ENCODE measurements at places on chromosomes 12 and 14.

DNA sequence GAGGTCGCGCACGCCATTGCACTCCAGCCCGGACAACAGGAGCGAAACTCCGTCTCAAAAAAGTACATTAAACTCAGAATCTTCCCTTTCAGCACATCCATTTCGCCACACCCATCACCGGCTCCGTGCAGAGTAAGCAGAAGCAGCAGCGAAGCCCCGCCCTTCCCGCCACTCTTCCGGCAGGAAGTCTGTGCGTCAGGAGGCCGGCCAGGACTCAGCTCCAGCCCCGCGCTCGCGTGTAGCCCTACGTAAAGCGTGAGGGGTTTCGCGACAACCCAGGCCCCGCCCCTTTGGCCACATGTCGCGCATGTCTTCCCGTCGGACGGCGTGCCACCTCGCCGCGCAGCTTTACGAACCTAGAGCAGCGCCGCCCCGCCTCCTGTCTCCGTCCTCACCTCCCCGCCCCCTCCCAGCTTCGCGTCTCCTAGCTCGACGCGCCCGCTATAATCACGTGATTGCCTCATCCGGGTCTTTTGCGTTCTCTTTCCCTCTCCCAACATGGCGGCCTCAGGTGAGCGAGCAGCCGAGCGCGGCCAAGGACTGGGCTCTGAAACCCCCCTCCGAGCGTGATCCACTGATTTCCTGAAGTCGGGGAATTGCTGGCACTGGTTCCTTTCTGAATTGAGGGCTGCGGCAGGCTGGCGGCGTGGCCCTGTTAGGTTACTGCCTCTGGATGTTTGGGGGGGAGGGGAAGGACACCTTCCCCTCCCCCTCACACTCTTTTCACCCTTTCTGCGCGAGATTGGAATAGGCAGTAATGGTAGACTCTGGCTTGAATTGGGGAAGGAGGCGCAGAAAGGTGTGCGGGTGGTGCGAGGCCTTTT, at the start of gene EIF4B:
Gene EIF4B, plus strand, starts transcription at position 471 of the 824 bp plus-strand sequence. Its CDS starts 28 bp downstream, at position 499.
- peak; percentile 99 for DNase-seq

DNA sequence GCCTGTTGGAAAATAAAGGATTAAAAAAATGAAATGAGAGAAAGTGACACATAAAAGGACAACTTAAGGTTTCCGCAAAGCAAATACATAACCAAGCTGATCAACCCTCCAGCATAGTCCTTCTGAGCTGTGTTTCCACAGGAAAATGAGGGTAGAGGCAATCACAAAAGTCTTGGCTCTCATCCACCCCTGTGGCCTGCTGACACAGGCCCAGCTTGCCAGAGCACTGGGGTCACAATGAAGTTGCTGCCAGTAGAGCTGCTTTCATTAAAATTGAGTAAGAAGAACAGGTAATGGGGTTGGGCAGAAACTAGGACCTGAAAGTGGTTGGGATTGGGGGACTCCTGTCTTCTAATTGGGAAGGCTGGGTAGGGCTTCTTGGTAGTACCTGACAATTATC, 65.9 kb downstream of the RERG start:
- no peak for DNase-seq

GRCh38 chr14:103184046-103184445, 60.8 kb downstream of the TNFAIP2 start:
- no peak for DNase-seq

DNA sequence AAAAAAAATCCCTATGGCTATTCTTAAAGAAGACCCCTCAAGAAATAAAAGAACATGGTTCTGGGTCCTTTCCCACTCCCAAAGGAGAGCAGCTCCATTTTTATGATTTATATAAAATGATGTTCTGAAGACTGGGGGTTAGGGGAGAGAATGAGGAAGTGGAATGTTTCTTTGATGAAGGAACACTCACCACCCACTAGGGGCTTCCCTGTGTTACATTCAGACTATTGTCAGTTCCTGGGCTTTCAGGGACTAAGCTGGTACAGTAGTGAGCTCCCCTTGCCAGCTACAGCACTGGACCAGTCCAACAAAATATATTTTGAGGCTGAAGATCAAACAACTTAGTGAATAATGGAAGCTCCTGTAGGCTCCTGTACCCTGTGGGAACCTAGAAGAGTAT, 98.9 kb downstream of the HMGA2 start:
- DNase-seq: peak; percentile 35

GRCh38 chr12:68040450-68041075, 51.3 kb downstream of the IFNG-AS1 start:
- peak; percentile 82 for DNase-seq

DNA sequence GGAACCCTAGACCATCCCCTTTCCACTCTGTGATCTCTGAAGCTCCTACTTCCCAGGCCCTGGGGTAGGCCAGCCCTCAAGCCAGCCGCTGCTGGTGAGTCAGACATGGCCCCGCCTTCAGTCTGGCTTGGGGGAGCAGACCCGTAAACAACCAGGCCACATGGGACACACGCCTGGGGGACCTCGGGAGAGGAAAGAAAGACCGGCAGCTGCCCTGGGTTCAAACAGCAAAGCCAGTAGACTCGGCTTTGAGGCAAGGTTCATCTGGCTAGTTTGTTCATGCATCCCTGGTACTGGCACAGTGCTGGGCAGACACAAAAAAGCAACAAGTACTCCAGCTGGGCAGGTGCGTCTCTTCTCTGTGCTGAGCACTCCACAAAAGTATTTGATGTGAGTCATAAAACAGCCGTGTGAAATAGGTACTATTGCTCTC, 101.9 kb downstream of the SETD3 start:
- no peak for DNase-seq

DNA sequence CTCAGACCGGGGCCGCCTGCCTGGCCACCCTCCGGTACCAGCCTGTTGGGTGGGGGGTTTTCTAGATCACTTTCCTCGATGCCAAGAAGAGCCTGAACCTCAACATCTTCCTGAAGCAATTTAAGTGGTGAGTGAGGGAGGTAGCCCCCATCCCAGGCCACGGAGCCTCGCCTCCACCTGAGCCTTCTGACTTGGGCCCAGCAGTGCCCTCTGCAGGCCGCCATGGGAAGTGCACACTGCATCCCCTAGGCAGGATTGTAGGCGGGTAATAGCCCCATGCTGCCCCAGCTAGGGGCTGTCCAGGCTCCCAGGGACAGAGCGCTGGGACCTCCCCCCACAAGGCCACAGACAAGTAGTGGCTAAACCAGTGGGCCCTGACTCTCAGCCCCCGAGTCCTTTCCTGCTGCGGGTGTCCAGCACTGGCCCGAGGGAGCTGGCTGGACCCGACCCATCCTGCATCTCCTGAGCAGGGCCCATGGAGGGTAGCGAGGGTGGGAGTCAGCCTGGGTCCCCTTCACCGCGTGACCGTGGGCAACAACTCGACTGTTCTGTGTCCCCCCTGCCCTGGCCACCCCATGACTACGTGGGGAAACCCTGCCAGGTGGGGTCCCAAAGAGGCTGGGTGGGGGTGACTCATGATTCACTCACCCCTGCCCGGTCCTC, 15.3 kb upstream of the ADSS1 start:
- DNase-seq: peak; percentile 72

DNA sequence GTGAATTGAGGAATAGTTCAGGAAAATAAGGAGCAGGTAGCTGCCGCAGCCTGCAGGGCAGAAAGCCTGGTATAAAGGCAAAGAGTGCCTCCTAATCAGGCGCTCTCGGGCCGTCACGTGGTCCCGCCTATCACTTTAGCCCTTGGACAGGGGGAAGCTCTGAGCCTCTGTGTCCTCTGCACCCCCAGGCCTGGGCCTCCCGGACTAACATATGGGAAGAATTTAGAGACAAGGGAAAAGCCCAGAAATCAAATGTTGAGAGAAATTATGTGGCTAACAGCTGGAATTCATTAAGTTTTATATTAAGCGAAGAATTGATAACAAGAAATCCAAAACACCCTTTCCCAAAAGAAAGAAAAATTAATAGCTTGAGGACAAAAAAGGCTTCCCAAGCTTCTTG, 417.7 kb downstream of the ATP23 start:
- DNase-seq: no peak

GRCh38 chr12:8127138-8127537, 3.7 kb downstream of the CLEC4A start:
- no peak for DNase-seq

DNA sequence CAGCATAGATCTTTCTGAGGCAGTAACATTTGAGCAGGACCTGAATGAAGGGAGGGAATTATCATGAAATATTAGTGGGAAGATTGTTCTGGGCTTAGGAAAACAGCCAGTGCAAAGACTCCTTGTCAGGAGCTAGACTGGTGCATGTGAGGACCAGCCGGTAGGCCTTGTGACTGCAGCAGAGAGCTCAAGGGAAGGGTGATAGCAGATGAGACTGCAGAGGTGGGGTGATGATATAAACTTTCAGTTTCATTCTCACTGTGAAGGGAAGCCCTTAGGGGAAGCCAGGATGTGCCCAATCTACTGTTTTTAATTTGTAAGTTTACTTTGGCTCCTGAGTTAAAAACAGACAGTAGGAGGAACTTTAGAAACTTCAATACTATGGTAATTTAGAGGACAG, 12.4 kb downstream of the IL22 start:
- peak; percentile 69 for DNase-seq

- DNase-seq: no peak
Observed at GRCh38 chr14:52640137-52640536, 55.2 kb downstream of the ERO1A start.

- no peak for DNase-seq
Observed at GRCh38 chr12:101946233-101946611, 68.8 kb downstream of the DRAM1 start.

DNA sequence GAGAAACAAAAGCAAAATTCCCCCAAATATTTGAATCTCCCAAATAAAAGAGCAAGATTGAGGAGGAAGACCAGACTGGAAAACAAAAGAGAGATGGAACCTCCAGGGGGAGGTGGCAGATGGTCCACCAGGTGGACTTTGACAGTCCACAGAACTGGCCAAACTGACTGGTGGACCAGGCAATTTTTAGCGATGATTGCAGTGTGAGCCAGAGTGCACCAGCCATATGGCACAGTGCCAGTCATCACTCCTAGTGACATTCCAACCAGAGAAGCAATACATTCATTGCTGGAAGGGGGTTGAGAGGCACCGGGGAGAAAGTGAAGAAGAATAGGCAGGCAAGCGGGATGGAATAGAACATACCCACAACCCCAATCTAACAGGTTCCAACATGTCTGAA, 182.9 kb downstream of the EXOC5 start:
- no peak for DNase-seq

- DNase-seq: no peak
Observed at GRCh38 chr12:66065641-66066136, 64.9 kb downstream of the LLPH start.

DNA sequence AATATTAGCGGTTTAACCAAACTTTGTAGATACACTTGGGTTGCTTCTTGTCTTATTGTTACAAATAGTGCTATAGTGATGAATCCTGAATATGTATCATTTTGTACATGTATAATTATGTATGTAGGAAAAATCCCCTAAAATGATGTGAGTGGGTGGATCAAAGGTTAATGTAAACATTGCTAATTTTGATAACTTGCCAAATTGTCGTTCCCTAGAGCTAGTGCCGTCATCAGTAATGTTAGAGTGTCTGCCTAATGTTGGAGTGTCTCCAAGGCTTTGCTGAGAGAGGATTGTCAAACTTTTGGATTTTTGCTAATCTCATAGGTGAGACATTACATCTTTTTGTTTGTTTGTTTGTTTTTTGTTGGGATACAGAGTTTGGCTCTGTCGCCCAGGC, 44.4 kb downstream of the AEBP2 start:
- no peak for DNase-seq

GRCh38 chr12:53215497-53215896, 8.4 kb upstream of the ITGB7 start:
- DNase-seq: no peak

DNA sequence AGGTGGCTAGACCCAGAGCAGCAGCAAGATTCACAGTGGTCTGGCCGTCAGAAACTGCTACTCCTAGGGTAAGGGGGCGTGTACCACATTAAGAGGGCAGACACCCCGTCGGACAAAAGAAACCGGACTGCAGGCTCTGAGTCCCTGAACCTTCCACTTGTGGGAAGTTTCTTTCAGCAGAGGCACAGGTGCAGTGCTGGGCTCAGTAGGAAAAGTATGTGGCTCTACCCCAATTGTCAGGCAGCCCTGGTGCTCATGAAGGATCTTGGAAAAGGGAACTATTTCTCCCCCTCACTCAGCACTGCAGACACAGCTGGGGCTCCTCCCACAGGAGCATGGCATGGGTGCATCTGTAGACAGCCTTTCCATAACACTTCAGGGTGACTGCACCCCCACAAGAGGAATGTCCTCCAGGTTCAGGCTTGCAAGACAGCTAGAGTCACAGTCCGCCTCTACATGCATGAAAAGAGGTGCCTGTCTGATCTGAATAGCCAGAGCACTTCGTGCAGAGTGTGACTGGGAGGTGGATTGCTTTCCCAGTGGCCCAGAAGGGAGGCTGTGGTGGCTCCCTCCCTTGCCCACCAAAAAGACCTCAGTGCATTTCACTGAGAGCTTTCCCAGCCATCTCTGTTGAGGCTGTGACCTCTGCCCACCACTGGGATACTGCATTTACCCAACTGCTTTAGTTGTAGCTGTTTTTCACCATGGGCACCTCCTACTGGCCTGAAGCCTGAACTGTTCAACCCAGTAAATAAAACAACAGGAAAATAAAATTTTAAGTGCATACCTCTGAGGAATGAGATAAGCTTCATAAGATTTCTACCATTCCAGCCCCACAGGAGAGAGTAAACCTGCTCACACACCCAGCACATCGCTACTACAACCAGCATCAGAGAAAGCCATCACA, 14.2 kb downstream of the CEP128 start:
- peak; percentile 50 for DNase-seq

DNA sequence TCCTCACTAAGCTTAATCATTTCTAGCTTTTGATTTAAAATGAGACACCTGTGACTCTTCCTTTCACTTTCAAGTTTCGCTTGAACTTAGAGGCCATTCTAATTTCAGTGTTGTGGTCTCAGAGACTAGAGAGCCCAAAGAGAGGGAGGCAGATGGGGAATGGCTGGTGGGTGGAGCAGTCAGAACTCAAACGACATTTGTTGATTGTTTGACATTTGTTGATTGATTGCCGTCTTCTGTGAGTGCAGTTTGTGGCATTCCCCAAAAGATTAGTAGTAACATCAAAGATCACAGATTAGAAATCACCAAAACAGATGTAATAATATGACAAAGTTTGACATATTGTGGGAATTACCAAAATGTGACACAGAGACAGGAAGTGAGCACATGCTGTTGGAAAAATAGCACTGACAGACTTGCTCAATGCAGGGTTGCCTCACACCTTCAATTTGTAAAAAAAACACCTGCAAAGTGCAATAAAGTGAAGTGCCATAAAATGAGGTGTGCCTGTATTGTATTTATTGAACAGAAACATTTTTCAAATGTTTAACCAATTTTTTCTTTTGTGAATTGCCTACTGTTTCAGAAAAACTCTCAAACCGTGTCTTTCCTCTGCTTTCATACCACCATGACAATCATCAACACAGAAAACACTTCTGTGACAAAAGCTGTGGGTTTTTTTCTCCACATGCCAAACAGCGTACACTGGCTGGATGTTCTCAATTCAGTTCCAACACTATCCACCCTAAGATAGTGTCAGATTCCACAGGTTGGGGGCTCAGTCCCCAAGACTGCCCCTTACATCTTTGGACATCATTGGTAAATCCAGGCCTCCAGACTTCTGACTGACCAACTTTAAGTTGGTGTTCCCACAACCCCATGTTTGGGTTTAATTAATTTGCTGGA, 376.3 kb upstream of the RGS6 start:
- no peak for DNase-seq

Measured in SK-MEL-5 (cell line).